ENCODE measurements at places on chromosomes 7 and 10. TPM values are rescaled to one million over a fixed set of nuclear protein-coding genes. Genes with fewer than 3 reads are reported as not detected.

SVIL gene
- total RNA-seq, result 131 TPM

- peaks cover 61% of the 10 kb centered on the region for H3K4me1 ChIP-seq
- H3K27ac ChIP-seq, result peak overlapping the region; percentile 56
- H3K4me3 ChIP-seq, result peak overlapping the region; percentile 97
Observed at GRCh38 chr10:73875139-73875475, 752 bp upstream of the CAMK2G start.

GRCh38 chr10:67802767-67803538 is 35.0 kb downstream of the DNAJC12 start:
- no peak overlapping the region for H3K27ac ChIP-seq
- H3K36me3 ChIP-seq, result no peaks in the 10 kb centered on the region
- no peak overlapping the region for H3K4me3 ChIP-seq
- DNase-seq, result no peak
- no peaks in the 10 kb centered on the region for H3K4me1 ChIP-seq

GRCh38 chr10:14971867-14972448 is 12.8 kb downstream of the MEIG1 start:
- no peak overlapping the region for H3K4me3 ChIP-seq
- H3K36me3 ChIP-seq, result no peaks in the 10 kb centered on the region
- H3K4me1 ChIP-seq, result no peaks in the 10 kb centered on the region
- no peak overlapping the region for H3K27ac ChIP-seq
- peaks cover 13% of the 10 kb centered on the region for H3K27me3 ChIP-seq
- peak; percentile 29 for DNase-seq

- no peaks in the 10 kb centered on the region for H3K4me1 ChIP-seq
- H3K27ac ChIP-seq, result no peak overlapping the region
- no peaks in the 10 kb centered on the region for H3K27me3 ChIP-seq
- no peak overlapping the region for H3K4me3 ChIP-seq
Observed at GRCh38 chr10:132928261-132928660, 14.1 kb downstream of the CFAP46 start.

DNA sequence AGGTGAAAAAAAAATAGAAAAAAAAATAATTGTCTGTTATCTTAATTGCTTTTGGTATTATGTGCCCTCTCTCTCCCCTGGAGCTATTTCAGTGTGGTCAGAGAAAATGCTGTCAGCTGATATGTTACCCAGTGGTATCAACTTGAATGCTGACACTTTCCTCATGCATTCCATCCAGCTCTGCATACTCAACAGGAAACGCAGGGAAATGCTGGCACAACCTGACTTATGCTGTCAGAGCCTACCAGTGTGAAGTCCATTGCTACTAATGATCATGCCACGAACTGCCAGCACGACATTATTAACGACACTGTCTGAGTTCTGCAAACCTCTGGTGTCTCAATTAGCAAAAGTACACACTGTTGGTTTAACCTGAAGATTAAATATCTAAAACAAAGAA is 182.8 kb downstream of the ZWINT start:
- H3K27ac ChIP-seq, result no peak overlapping the region
- H3K4me3 ChIP-seq, result no peak overlapping the region
- H3K36me3 ChIP-seq, result no peaks in the 10 kb centered on the region
- no peaks in the 10 kb centered on the region for H3K27me3 ChIP-seq
- H3K4me1 ChIP-seq, result no peaks in the 10 kb centered on the region
- DNase-seq, result no peak

GRCh38 chr10:97428572-97428981 is 2.6 kb downstream of the PGAM1 start:
- H3K36me3 ChIP-seq, result peaks cover 39% of the 10 kb centered on the region
- peak overlapping the region; percentile 52 for H3K27ac ChIP-seq
- H3K27me3 ChIP-seq, result no peaks in the 10 kb centered on the region
- peak overlapping the region; percentile 69 for H3K4me3 ChIP-seq

GRCh38 chr7:84693483-84693882 is 493.4 kb downstream of the SEMA3D start:
- H3K27me3 ChIP-seq, result no peaks in the 10 kb centered on the region
- DNase-seq, result no peak
- no peaks in the 10 kb centered on the region for H3K4me1 ChIP-seq

DNA sequence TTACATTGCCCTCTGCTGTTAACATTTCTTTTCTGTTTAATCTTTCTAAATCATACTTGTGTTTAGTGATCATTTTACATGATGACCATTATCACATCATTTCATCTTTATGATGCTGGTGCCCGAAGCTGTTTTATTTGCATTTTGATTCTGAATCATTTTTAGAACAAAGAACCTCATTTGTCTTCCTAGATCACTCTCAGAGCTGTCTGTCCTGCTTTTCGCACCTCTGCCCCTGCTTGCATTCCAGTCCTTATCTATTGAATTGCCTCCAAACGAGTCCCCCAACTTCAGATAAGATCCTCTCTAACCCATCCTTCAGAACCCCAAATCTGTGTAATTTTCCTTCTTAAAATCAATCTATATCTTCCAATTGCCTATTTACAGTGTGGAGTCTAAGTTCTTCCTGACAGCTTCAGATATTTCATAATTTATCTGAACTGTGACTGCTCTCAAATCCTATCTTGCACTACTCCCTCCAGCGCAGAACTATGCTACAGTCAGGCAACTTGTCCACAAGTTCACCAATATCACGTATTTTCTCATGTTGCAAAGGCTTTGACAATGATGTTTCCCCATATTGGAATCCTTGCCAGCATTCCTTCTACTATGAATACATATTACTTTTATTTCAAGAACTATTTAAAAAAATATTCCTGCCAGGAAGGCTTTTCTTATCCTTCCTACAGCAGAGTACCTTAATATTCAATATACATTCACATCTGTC is 346.5 kb upstream of the CACNA2D1 start:
- no peaks in the 10 kb centered on the region for H3K36me3 ChIP-seq
- H3K4me1 ChIP-seq, result no peaks in the 10 kb centered on the region
- DNase-seq, result no peak
- H3K27ac ChIP-seq, result no peak overlapping the region
- H3K4me3 ChIP-seq, result no peak overlapping the region
- no peaks in the 10 kb centered on the region for H3K27me3 ChIP-seq

FAM13C gene
- 19.4 TPM for total RNA-seq

MMP21 gene
- total RNA-seq, result 0.45 TPM

- no peaks in the 10 kb centered on the region for H3K27me3 ChIP-seq
- no peak for DNase-seq
- H3K4me1 ChIP-seq, result peaks cover 11% of the 10 kb centered on the region
Observed at GRCh38 chr10:95247200-95247880, 43.5 kb downstream of the PDLIM1 start.

MSMB gene
- total RNA-seq, result not detected

DNA sequence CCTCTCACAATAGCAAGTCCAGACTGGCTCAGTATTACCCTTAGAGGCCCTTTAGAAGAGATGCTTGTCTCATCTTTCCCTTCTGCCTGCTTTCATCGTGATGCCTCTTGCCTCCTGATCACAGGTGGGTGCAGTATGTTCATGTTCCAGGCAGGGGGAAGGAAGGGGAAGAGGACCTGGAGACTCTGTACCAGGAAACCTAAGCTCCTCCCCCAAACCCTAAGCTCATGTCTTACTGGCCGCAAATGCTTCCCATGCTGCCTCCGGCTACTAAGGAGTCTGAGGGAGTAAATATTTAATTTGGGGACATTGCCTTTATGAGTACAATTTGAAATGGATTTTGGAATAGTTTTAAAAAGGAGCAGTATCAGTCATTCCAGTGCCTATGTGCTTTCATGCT is 192.6 kb downstream of the CDCA7L start:
- no peak overlapping the region for H3K27ac ChIP-seq
- DNase-seq, result no peak
- H3K4me1 ChIP-seq, result no peaks in the 10 kb centered on the region
- H3K36me3 ChIP-seq, result no peaks in the 10 kb centered on the region

HMX3 gene
- total RNA-seq, result not detected

GRCh38 chr10:66472156-66472555 is 453.7 kb upstream of the LRRTM3 start:
- DNase-seq, result no peak
- no peak overlapping the region for H3K27ac ChIP-seq
- H3K36me3 ChIP-seq, result no peaks in the 10 kb centered on the region
- no peaks in the 10 kb centered on the region for H3K4me1 ChIP-seq
- no peaks in the 10 kb centered on the region for H3K27me3 ChIP-seq

MEOX2 gene
- not detected for total RNA-seq

ORAI2 gene
- total RNA-seq, result 0.58 TPM

DNA sequence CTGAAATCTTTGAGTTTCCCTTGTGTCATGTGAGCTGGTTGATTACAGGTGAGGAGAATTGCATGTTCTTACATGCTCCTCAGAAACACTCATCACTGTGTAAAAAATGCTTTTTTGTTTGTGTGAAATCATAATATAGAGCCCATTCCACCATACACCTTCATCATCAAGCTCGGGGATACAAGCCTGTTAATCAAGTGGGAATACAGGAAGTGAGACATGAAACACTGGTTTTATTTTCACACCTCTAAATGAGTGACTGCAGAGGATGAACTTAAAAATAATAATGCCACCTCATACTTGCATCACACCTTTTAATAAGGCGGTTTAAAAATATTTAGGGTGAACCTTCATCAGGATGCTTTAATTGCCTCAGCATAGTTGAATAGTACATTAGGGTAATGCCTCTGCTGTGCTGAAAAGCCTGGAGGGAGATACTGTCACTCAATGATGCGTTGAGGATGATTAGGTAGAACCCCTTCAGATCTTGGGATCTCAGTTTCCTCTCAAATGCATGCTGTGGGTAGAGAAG is 164.6 kb downstream of the AUTS2 start:
- H3K4me1 ChIP-seq, result peaks cover 2% of the 10 kb centered on the region
- H3K27ac ChIP-seq, result no peak overlapping the region
- H3K36me3 ChIP-seq, result no peaks in the 10 kb centered on the region
- H3K27me3 ChIP-seq, result no peaks in the 10 kb centered on the region
- H3K4me3 ChIP-seq, result no peak overlapping the region

PTF1A gene
- not detected for total RNA-seq

- H3K36me3 ChIP-seq, result peaks cover 18% of the 10 kb centered on the region
- peak overlapping the region; percentile 88 for H3K4me3 ChIP-seq
- no peaks in the 10 kb centered on the region for H3K27me3 ChIP-seq
- peaks cover 53% of the 10 kb centered on the region for H3K4me1 ChIP-seq
- peak overlapping the region; percentile 99 for H3K27ac ChIP-seq
Observed at GRCh38 chr10:100997360-100998182, 2.0 kb upstream of the LZTS2 start.
